CD4-positive, alpha-beta T cell treated with Interleukin-10 for 1 hour (primary cell): ENCODE measurements at places on chromosomes 2 and 18.

DNA sequence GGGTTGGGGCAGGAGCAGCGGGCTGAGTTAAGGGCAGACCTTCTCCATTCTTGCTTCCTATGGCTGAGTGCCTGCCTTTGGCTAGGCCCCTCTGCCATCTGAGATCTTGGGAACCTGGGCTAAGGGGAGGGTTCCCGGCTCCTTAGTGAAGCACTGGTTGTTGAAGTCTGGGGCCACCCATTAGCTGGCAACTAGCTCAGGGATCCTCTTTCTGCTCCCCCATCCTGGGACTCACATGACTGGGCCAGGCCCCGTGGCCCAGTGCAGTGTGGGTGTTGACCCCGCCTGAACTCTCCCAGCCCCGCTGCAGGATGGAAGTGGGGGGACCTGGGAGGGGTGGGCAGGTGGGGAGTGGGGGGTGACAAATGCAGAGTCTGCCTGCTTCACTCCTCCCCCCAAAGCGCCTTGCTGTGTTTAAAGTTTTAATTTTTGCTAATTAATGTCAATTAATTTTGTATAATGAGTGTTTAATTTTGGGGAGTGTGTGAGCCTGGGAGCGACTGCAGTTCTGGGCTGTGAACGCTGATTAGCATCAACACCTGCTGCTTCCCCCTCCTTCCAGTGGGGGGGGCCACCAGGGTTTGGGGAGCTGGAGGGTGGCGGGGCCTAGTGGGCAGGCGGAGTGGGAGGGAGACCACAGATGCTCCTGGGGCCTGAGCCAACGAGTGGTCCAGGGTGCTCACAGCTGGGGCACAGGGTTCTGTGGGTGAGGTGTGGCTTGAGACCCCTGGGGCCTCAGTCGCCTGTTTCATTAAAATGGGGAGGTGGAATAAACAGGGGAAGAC, 55.2 kb downstream of the EMX1 start:
- DNase-seq, result no peak

- no peak for DNase-seq
These were observed 28.0 kb upstream of the KCMF1 start for GRCh38 chr2:84942964-84943421.

DNA sequence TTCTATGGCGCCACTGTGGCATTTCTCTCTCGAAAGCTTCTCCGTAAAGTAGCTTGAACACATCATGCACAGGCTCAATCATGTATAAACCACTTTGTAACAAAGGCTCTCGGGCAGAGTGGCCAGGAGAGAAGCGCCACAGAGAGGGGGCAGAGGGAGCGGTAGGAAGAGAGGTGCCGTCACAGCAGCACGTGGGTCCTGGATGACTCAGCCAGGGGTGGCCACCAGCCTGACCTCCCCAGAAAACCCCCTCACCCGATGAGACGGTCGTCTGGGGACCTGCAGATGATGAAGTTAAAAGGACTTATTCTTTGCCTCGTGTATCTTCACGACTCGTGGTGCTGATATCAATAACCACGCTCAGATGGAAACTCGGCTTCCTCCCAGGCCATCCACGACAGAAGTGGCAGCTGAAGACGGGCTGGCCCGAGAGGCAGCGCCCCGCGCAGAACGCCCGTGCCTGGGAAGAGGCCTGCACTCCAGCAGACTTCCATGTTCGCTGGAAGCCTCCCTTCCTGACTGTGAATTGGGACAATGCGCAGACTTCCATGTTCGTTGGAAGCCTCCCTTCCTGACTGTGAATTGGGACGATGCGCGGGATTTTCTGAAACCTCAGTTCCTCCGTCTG, 46.4 kb upstream of the MTCL1 start:
- no peak for DNase-seq

- DNase-seq, result no peak
These were observed 2.8 kb downstream of the NTSR2 start for GRCh38 chr2:11667194-11667593.

DNA sequence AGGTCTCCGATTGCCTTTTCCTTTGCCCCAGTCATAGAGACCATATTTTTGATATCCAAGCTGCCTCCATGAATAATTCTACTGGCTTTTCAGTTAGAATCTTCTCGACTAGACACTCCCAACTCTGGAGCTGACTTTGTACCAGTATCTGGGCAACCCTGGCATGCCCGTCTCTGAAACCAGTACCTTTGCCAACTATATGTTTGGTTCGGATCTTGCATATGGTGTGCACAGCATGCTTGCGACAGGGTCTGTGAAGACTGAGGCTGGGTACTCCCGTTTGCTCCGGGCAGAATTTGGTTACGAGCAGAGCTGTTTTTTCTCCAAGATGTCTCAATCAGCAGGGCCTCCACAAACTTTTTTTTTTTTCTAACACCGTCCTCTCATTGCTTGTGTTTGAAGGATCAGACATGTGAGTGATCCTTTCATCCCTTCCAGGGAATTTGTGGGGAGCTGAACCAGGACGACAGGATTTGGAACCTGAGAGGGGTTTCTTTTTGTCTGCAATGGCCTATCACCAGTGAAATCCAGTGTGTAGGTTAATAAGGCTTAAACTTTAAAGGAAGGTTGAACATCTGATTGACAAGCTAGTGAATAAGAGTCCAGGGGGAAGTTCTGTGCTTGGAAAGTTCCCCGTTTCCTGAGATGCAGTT, 322.3 kb downstream of the MYCN start:
- DNase-seq, result no peak

GRCh38 chr2:162103443-162104009, 29.5 kb upstream of the DPP4 start:
- DNase-seq, result no peak

DNA sequence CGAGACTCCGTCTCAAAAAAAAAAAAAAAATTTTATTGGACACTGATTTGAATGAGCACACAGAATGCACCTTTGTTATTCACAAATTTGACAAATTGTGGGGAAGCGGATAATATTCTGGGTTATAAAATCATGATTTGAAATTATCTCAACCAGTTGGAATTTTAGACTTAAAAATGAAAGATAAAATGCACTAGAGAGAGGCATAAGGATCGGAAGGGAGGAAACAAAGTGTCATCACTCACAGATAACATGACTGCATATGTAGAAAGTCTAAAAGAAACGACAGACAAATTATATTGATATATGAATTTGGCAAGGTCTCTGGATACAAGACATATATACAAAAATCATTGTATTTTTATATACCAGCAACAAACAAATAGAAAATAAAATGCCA, 70.6 kb downstream of the CD28 start:
- no peak for DNase-seq

GRCh38 chr2:42568401-42569115, at the start of gene MTA3:
Gene MTA3 (plus strand): TSS chr2:42568632. CDS start chr2:42568746, 114 bp downstream.
- peak; percentile 66 for DNase-seq

- DNase-seq, result peak; percentile 23
These were observed 66.3 kb upstream of the TCF7L1 start for GRCh38 chr2:85066874-85067351.

- no peak for DNase-seq
These were observed 102.1 kb upstream of the LMAN1 start for GRCh38 chr18:59461171-59461570.

DNA sequence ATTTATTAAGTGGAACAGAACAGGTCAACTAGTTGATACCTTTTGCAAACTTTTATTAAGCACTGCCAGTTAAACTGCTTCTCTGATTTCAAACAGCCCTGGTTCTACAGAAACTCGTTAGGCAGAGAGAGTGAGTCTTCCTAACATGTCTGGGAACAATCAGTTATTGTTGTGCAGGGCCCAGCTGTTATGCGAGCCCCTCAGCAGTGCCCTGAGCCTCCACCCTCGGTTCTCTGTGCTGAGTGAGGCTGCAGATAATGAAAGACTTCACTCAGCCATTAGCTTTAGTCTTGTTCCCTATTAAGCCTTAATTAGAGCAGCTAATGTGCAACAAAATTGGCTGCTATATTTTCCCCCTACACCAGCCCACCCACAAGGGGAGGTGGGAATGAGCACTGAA, 39.6 kb downstream of the KCTD18 start:
- no peak for DNase-seq

- no peak for DNase-seq
These were observed 49.7 kb upstream of the ABCA12 start for GRCh38 chr2:215188078-215188477.

GRCh38 chr2:118774458-118775133, 72.9 kb downstream of the EN1 start:
- no peak for DNase-seq

GRCh38 chr2:115560666-115561065, 1118.2 kb downstream of the DPP10 start:
- no peak for DNase-seq

DNA sequence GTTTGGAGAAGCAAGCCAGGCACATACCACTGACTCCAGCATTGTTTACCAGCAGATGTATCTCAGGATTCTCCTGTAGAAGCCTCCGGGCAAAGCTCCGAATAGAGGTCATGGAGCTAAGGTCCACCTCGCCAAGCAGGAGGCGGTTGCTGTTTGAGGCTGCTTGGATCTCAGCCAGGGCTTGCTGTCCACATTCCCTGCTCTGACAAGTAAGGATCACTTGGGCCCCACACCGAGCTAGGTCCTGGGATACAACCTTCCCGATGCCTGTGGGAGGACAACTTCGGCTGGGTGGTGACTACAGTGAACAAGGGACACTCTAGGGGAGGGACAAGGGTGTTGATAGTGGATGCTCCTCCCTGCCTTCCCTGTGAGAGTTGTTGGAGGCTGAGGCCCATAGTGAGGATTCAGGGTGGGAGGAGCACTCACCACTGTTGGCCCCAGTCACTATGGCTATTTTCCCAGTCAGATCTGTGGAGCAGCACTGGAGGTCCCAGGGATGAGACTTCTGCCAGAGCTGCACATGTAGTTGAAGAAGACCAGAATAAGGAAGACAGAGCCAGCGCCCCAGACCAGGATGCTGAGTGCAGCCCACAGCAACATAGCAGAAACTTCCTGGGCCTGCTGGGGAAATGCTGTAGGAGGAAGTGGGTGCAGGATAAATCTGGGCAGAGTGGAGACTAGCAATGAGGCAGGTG, 8.3 kb downstream of the C2orf81 start:
- no peak for DNase-seq

DNA sequence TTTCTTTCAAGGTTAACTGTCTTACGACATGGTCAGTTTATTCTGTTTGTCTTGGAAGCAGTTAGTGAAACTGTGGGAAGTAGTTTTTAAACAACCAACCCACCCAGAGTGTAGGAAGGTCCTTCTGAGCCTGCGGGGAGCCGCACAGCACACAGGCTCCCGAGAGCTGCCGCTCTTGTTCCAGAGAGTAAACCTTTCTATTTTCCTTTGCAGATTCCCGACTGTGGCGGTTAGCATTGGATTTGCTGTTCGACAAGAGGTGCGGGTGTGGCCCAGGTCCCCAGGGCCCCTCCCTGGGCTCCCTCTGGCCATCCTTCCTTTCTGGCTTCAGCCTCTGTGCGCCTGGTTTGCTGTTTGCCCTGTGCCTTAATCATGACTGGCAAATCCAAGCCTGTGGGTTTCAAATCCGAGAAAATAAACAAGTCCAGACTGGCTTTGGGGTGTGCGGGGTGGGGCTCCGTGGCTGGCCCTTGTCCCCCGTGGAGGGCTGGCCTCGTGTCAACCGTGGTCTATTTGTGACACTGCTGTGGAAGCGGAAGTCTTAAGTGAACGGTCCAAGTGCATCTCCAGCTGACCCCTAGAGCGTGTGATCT, 30.7 kb downstream of the IMPA2 start:
- no peak for DNase-seq

DNA sequence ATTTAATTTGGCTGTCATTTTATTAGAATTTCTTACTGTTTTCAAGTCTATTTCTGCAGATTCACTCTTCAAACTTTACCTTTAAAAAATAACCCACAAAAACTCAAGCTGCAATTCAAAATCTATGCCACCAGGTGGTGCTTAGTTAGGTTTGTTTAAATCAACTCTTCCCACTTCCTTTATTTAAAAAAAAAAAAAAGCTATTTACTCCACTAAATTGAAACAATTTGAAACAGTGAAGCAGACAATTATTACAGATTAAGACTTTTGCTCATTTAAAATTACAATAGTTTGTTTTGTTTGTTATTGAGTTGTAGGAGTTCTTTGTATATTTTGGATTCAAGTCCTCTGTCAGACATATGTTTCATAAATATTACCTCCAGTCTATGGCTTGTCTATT, 300.0 kb downstream of the PDE11A start:
- peak; percentile 43 for DNase-seq

DNA sequence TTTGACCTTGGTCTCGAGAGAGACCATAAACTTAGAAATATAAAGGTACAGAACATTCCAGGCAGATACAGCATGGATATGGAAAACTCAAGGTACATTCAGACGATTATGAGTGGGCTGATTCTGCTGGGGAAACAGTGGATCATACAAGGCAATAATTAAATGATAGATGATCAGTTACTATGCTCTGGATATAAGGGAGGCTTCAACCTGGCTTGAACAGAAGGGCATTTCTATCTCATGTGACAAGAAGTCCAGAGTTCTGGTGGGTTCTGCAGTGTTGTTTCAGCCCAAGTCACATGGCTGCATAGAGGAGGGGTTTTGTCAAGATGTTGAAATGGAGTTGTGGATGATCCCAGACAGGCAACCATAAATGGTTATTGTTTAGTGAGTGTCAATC, 23.5 kb downstream of the MYO5B start:
- DNase-seq, result no peak

GRCh38 chr2:40556293-40556692, 104.4 kb upstream of the SLC8A1 start:
- DNase-seq, result no peak

- no peak for DNase-seq
These were observed 20.0 kb upstream of the SLC8A1 start for GRCh38 chr2:40471866-40472265.

DNA sequence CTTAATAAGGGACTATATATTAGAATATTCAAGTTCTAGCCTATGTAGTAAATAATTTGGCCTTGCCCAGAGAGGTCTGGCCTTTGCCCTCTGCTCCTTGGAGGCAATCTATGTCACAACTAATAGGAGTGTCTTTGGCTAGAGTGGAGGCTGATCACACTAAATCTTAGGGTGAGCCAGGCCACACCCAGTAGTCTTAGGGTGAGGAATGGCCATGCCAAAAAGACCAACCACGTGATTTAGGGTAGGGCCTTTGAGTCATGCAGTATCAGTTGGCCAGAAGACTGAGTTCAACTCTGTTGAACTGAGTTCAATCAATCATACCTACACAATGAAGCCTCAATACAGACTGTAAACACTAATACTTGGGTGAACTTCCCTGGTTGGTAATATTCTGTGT, 26.0 kb upstream of the FLACC1 start:
- DNase-seq, result no peak
